Dermis blood vessel endothelial cell (primary cell): ENCODE measurements at places on chromosomes 4 and X. TPM values are rescaled to one million over a fixed set of nuclear protein-coding genes. Genes with fewer than 3 reads are reported as not detected.

- DNase-seq, result no peak
Observed at GRCh38 chr4:26349496-26349895, 28.7 kb downstream of the RBPJ start.

- DNase-seq, result no peak
Observed at GRCh38 chrX:20633451-20633850, 366.7 kb upstream of the RPS6KA3 start.

- DNase-seq, result peak; percentile 93
Observed at GRCh38 chr4:44448521-44449461, at the start of gene KCTD8. Gene KCTD8, minus strand, starts transcription at chr4:44448809.

DNA sequence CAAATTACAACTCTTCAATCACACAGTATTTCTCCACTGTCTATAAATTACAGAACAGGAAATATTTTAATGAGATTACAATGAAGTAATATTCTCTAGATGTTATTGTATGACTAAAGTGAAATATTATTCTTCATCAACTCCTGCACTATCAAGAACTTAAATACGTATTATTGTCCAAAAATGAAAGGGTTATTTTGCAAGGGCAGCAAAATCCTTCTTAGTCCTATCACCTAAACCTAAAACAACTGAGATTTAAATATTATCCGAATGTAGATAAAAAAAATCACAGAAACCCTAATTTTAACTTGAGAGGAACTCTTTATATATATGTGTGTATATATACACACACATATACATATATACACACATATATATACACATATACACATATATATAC lies 4.9 kb downstream of the UBA6 start:
- DNase-seq, result no peak

- DNase-seq, result no peak
Observed at GRCh38 chrX:131801066-131801465, 222.0 kb upstream of the STK26 start.

DNA sequence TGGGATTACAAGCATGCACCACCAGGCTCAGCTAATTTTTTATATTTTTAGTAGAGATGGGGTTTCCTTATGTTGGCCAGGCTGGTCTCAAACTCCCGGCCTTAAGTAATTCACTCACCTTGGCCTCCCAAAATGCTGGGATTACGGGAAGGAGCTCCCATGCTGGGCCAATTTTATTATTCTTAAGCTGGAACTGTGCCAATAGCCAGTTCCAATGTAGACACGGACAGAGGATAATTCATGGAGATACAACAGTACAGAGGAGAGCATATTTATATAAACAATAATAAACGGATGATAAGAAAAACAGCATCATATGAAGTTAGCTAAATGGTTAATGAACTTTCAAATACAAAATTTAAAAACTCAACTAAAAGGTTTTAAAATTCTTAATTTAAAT lies 87.8 kb downstream of the PPA2 start:
- DNase-seq, result peak; percentile 14

DNA sequence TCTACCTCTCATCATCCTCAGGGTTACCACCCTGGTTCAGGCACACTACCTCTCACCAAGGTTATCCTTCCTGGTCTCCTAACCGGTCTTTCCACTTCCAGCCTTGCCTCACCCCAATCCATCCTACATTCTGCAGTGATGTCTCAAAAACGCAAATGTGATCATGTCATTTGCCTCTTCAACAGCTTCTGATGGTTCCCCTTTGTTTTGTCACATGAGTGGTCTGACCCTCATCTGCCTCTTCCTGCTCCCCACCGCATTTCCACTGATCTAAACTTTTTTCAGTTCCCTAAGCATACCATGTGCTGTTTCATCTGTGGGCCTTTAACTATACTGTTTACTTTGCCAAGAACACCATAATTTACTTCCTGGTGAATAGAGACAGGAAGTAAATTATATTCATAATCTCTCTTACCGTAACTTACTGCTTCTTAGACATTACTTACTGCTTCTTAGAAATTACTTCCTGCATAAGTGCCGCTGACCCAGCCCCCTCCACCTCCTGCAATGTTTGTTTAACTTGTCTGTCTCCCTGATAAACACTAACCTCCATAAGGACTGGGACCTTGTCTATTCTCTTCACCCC lies 27.1 kb upstream of the NSUN7 start:
- peak; percentile 29 for DNase-seq

DNA sequence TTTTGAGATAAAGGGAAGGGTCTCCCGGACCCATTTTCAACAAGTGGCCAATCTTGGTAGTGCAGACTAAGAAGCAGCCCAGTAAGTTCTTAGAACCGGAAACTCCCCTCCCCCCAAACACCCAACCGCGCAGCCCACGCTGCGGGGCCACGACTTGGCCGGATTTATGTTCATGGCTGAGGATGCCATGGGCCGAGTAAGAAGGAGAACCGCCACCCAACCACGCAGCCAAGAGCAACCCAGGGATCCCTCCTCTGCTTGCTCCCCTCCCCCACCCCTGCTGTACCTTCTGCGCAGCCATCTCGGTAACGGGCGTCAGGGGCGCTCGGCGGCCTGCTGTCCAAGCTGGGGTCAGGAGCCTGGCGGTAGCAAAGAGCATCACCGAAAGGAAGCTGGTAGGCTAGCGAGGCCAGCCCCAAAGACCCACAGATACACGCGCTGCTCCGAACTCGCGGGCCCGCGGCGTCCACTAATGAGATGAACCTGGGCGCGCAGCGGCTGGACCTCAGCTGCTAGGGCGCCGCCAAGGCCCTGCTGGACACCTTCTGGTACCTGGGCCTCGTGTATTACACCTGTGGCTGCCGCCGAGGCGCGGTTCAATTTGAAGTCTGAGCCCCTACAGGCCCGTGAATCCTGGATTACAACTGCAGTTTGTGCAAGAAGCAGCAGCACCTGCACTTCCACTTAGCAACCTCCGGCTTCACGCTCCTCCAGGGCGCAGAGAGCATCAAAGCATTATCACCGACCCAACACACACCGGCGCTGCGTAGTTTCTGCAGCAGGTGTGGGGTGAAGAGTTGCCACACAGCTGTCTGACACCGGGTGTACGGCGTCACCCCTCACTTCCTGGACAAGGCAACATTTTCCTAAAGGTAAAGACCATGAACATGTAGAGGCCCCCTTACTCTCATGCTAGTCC lies 63.4 kb downstream of the NUDT10 start:
- DNase-seq, result no peak

DNA sequence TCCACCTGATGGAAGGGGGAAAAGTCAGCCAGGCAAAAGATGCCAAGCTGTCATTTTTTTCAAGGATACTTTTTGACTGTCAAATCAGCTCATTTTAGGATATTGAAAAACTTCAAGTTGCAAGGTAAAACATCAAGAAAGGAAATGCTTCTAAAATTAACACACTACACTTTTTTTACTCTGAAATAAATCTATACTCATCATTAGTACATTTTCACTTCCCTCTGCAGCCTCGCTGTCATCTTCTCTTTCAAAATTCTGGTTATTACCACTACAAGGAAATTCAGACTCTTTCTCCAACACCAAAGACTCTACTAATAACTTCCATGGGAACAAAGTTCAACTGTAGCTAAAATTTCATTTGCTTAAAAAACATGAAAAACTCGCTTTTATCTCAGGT lies 41.6 kb downstream of the APBB2 start:
- no peak for DNase-seq

DNA sequence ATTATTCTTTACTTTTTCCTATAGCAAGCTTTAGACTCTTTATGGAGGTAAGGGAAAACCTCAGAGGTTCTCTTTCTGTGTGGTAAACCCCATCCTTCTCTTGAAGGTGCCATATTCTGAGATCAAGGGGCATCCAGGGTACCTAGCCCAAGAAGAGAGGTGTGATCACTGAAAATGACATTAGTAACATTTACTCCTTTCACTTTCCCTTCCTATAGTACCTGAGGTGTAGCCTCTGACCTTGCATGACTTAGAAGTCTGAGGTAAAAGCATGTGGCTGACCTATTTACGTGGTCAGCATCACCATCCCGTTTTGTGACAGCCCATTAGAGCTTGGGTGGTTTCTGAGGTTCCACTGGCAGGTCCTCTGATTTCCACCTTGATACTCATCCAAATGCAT lies 25.7 kb downstream of the SGMS2 start:
- DNase-seq, result no peak

DNA sequence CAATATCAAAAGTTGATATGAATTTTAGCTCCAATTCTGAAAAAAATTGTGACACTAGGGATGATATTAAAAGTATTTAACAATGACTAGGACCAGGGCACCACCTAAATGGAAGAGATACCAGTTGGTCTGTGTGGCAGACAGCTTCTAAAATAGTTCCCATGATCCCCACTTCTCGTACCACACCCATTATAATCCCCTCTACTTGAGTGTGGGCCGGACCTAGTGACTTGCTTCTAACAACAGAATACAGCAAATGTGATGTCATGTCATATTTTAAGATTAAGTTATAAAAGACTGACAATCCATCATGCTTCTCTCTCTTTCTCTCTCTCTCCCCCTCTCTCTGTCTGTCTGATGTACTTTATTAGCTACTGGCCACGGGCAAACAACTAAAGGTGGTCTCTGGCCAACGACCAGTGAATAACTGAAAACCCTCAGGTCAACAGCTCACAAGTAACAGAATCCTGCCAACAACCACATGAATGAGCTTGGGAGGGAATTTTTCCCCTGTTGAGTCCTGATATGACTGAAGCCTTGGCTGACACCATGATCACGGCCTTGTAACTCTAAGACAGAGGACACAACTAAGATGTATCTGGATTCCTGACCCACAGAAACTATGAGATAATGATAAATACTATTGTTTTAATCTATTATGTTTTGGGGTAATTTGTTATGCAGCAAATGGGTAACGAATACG lies 34.4 kb downstream of the FAM13A start:
- DNase-seq, result no peak

GRCh38 chrX:106454991-106455390 lies 156.8 kb upstream of the RADX start:
- no peak for DNase-seq

DNA sequence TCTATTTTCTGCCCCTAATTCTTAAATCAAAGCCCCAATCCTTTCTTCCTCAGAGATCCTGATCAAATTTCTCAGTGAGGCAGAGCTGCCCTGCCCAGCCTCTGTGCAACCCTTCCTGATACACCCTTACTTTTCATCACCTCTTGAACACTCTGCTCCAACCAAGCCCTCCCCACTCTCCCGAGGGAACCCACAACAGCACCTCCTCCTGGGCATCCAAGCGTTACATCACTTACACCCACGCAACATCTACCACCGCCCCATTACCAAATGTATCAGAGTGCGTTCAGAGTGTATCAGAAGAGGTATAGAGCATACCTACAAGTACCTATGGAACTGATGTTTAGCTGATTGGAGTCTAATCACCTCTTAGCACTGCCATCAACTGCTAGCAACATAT lies 186.5 kb downstream of the RAP1GDS1 start:
- no peak for DNase-seq

- no peak for DNase-seq
Observed at GRCh38 chrX:136453771-136454170, 34.0 kb upstream of the BRS3 start.

DNA sequence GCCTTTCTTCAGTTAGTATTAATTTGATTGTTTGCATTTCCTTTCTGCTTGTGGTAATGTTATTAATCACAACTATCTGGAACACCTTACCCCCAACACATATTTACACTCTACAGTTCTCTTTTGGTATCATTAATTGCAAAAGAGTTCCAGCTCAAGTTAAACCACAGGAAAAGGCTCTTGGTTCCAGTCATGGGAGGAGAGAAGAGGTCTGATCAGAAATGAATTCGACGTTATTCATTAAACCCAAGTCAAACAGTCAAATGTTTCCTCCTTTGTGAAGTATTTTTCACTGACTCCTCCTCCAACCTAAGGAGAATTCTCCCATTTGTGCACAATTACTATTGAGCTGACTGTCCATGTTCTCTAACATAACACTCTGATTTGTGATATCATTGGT lies 91.4 kb downstream of the SLC39A8 start:
- DNase-seq, result no peak

DNA sequence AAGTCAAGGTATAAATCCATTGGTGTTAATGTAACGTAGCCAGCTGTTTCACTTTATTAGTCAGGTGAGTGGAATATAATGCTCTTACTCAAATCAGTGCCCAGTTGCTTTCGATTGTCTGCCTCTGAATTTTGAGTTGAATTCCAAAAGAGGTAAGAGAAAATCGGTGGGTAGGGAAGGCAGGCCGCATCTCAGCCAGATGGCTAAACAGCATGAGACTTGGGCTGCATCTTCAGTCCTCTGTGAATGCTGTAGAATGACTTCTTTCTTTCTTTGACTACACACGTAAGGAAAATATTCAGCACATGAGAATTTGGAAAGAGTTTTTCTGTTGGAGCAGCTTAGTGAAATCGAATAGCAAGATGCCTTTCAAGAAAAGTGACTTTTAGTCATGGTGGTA lies 49.5 kb downstream of the TSPAN7 start:
- DNase-seq, result no peak

GRCh38 chr4:126633306-126633705 lies 999.5 kb upstream of the INTU start:
- DNase-seq, result no peak

- no peak for DNase-seq
Observed at GRCh38 chr4:7481227-7481626, 46.5 kb upstream of the PSAPL1 start.

DNA sequence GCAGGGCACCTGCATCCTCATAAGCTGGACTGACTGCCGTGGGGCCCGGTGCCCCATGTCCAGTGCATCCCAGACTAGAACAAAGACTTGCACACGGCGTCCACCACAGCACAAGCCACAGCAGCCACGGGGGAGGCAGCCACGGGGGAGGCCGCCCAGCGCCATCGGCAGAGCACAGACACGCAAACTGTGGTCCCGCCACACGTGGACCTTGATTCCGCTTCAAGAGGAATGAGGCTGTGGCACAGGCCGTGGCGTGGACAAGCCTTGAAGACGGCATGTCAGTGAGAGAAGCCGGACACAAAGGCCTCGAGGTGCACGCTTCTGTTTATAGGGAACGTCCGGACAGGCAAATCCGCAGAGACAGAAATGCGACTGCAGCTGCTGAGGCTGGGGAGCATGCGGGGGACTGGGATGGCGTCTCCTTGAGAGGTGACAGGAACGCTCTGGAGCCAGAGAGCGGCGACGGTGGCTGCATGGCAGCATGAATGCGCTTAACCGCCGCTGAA lies 10.1 kb upstream of the CPLX1 start:
- DNase-seq, result no peak

DNA sequence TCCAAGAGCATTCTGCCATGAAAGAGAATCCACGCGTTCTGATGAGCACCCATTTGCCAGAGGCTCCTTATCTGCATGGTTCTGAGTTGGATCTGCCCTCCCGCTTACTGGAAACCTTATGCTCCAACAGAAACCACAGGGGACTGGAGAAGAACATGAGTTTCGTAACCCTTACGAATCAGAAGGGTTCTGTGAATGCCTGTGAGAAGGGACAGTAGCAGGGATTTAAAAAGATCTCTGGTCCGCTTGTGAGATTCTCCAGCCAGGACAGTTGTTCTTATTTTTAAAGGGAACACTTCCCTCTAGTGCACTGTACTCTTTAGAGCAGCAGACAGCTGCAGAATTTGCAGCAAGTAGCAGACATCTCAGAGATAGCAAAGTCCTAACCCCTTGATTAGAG lies 22.5 kb upstream of the CENPU start:
- DNase-seq, result no peak

GRCh38 chr4:45550766-45551366 lies 573.0 kb downstream of the GABRG1 start:
- DNase-seq, result no peak

Gene IGSF1
- 0.93 TPM in 1 of 2 replicates, not detected in the other for total RNA-seq

Gene CT47B1
- total RNA-seq, result not detected in 2 replicates

Gene ZNF674
- 4.1 and 6.6 TPM in 2 replicates for total RNA-seq

Gene GPR82
- total RNA-seq, result not detected in 2 replicates

Gene PPP1R2C
- not detected in 2 replicates for total RNA-seq

Gene TRIM60
- total RNA-seq, result not detected in 2 replicates

Gene FMR1NB
- not detected in 2 replicates for total RNA-seq

Gene PIM2
- 4.8 and 6.5 TPM in 2 replicates for total RNA-seq

Gene DMRTC1B
- total RNA-seq, result not detected in 2 replicates

Gene PLAC8
- 0.34 and 1.1 TPM in 2 replicates for total RNA-seq

Gene MAGEB17
- total RNA-seq, result not detected in 2 replicates
